ENCODE measurements at places on chromosomes 3 and 15.

GRCh38 chr15:74245342-74245931 lies 9.3 kb downstream of the CCDC33 start:
- no peak for DNase-seq

DNA sequence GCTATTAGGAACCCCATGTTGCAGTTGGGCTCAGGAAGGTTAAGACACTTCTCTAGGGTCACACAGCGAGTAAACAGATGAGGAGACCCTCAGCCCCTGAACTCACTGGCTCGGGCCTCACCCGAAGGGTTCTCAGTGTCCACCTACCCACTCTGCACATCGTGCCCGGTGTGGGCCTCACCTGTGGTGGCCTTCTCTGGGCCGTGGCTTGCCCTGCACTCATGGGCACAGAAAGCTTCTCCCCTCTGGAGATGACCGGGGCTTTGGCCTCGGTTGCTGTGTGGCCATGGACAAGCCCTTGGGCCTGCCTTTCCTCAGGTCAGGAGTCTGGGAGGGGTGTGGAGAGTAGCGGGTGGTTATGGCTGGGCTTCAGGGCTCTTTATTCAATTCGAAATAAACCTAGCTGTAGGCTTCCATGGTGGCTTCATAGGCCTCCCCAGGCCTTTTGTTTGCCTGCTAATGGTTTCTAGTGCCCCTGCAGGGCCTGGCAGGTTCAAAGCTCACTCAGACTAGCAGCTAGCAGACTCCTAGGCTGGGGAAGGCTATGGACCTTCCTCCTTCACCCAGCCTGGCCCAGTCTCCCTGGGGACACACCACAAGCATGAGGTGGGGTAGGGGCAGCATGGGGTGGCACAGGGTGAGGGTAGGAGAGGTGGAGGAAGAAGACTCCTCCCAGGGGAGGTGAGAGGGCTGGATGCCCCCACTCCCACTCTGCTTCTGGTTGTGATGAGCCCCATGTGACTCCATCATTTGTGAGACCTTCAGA lies 103.1 kb downstream of the LINGO1 start:
- no peak for DNase-seq

- DNase-seq = no peak
Measured at GRCh38 chr15:62888623-62889022, 153.9 kb upstream of the TPM1 start.

DNA sequence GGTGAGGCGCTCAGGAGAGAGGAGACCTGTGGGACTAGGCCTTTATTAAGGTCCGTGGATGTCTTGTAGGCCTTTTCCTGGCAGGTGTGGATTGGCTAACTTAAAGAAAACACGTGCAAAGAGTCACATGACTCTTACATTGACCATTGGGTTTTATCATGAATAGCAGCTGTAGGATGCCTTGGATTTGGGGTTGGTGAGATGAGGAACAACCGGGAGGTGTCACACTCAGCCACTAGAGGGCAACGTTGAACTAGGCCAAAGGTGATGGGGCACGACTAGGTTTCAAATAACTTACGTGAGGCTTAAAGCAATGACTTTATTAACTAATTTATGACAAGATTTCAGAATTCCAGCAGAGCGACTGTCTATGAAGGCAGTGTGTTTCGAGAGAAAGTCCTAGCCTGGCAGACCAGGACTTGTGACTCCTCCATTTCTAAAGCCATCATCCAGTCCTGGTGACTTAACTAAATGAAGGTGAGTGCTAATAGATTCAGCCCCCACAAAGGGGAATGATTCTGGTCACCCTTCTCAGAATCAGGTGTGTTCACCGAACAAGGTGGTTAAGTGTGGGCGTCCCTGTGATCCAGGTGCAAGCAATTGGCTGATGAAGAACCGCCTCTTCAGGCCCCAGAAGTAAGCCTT lies 345.6 kb downstream of the MCTP2 start:
- DNase-seq = no peak

DNA sequence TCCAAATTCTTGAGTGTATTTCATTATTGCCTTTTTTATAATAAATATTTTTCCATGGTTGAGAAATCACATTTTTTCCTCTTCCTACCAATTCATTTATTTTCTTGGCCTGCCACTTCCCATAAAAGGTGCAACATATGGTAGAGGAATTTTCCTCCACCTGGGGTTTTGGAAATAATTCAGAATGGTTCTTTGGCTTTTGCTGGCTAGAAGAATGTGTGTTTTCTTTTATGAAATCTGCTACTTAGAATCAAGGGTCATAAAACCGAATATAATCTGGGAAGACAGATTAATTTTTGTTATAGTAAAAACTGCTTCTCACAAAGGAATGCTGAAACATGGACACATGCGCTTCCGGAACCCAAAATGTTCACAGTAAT lies 54.0 kb upstream of the POMGNT2 start:
- DNase-seq = no peak

- DNase-seq = no peak
Measured at GRCh38 chr3:65398953-65399352, 639.8 kb downstream of the MAGI1 start.

DNA sequence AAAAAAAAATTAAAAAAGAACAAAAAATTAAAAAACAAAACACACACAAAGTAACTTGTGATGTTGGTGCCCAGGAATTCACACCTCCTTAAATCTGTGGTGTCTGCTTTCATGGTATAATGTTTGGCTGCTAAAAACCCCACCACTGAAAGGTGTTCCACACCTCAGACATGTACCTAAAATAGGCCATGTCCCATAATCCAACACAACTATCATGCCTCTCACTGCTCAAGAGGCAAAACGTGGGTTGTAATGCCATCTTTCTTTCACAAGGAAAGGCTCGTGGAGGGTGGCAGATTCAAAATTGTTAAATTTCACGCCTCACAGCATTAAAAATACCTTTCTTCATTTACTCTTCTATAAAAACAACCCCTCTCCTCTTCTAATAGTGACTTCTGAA lies 29.5 kb downstream of the MKRN2 start:
- no peak for DNase-seq

- no peak for DNase-seq
Measured at GRCh38 chr3:128970740-128971047, 23.2 kb downstream of the CFAP92 start.

GRCh38 chr3:197882586-197882985 lies 67.4 kb upstream of the RPL35A start:
- no peak for DNase-seq

- no peak for DNase-seq
Measured at GRCh38 chr3:127008236-127008635, 25.3 kb downstream of the PLXNA1 start.

GRCh38 chr3:8507496-8507895 lies 5.9 kb downstream of the LMCD1 start:
- no peak for DNase-seq

GRCh38 chr3:112765531-112765930 lies 81.1 kb downstream of the CD200R1L start:
- DNase-seq = no peak

DNA sequence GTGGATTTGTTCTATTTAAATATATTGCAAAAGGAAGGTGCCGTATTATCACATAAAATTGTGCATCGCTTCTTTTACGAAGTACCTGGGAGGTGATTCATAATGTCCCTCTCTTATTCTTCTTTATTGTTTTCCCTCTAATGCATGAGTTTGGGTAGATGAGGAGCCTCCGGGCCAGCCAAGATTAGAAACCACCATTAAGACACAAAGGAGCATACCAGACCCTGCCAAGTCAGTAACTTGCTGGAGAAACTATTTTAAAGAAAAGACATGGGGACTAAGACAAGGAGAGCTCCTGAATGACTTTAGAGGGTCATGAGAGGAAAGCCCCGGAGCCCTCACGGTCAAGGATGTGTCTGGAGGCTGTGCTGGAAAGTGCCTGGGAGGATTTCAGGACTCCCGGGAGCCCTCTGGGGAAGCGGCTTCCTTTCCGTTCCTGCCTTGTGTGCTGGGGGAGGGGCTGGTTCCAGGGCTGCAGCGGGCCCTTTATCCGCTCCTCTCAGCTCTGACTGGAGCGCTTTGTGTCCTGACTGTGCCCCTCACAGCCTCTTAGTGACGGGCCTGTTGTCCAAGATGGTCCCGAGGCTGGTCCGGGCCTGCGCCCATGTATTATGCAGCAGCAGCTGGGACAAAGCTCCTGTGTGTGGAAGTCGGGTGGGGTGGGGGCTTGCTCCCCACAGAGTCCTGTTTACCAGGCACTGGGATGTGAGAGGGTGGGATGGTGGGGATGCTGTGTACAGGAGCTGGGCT lies 35.7 kb downstream of the CORO2B start:
- peak; percentile 98 for DNase-seq

GRCh38 chr3:12870942-12871341 lies 29.6 kb upstream of the RPL32 start:
- no peak for DNase-seq

Data from amygdala (tissue), 56 donors.